ENCODE measurements at places on chromosomes 4 and X. TPM values are rescaled to one million over a fixed set of nuclear protein-coding genes. Genes with fewer than 3 reads are reported as not detected.

BANK1 gene
- 29.3 TPM for total RNA-seq

DNA sequence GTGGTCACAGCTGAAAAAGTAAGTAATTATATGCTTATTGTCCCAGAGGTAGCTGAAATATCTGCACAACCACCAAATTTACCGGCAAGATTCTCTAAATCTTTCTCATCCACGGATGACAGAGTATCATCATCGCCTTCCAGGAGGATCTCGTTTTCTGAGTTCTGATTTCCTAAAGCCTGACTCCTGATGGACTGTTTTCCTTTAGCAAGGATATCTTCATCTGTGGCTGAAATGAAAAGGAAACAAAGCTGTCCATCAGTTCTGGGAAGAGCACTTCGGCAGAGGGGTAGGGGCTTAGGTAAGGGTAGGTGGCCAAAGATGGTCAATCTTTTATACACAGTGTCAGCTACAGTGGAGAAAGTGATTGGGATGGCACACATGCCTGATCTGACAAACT lies 8.7 kb downstream of the MAB21L2 start:
- no peak overlapping the region for H3K27ac ChIP-seq
- H3K36me3 ChIP-seq, result no peaks in the 10 kb centered on the region
- no peaks in the 10 kb centered on the region for H3K4me1 ChIP-seq
- no peaks in the 10 kb centered on the region for H3K27me3 ChIP-seq
- no peak for DNase-seq

DNA sequence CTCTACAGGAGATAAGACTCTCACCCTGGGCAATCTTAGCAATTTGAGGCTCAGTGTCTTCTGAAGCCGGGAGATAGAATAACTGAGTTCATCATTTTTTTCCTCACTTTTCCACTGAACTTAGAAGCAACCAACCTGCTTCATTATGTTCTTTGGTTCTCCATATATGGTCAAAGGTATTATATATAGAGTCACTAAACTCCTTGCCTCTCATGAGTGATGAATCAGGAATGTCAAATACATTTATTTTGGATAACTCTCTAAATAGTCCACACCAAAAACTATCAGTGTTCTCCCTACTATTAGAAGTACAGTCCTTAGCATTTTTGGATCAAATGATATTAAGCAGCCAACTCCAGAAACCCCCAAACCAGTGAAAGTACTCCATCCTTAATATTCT lies 421.5 kb upstream of the EPHA5 start:
- no peaks in the 10 kb centered on the region for H3K27me3 ChIP-seq
- H3K4me1 ChIP-seq, result no peaks in the 10 kb centered on the region
- no peaks in the 10 kb centered on the region for H3K36me3 ChIP-seq
- no peak overlapping the region for H3K4me3 ChIP-seq
- no peak for DNase-seq

NXF2B gene
- total RNA-seq, result 0.39 TPM

DNA sequence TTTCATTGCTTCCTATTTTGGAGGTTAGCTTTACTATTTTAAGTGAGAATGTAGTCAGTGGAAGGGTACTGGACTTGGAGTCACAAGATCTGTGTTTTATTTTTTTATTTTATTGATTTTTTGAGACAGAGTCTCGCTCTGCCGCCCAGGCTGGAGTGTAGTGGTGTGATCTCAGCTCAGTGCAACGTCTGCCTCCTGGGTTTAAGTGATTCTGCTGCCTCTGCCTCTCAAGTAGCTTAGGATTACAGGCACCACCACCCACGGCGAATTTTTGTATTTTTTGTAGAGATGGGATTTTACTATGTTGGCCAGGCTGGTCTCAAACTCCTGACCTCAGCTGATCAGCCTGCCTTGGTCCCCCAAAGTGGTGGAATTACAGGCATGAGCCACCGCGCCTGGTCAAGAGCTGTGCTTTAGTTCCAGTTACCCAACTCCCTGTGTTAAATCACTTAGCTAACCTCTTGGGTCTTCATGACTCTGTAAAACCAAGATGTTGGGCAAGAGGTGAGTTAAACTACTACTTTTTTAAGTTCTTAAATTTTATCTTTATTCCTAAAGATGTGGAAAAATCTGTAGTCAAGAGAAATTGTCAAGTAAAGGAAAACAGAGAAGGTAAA lies 11.2 kb downstream of the USP9X start:
- no peaks in the 10 kb centered on the region for H3K36me3 ChIP-seq
- H3K27ac ChIP-seq, result no peak overlapping the region
- no peak overlapping the region for H3K4me3 ChIP-seq
- H3K27me3 ChIP-seq, result no peaks in the 10 kb centered on the region
- no peaks in the 10 kb centered on the region for H3K4me1 ChIP-seq

GRCh38 chr4:168710353-168710946 lies 213.6 kb downstream of the PALLD start:
- no peaks in the 10 kb centered on the region for H3K4me1 ChIP-seq
- no peak overlapping the region for H3K27ac ChIP-seq
- no peaks in the 10 kb centered on the region for H3K36me3 ChIP-seq
- DNase-seq, result no peak
- H3K4me3 ChIP-seq, result no peak overlapping the region
- H3K27me3 ChIP-seq, result no peaks in the 10 kb centered on the region

DNA sequence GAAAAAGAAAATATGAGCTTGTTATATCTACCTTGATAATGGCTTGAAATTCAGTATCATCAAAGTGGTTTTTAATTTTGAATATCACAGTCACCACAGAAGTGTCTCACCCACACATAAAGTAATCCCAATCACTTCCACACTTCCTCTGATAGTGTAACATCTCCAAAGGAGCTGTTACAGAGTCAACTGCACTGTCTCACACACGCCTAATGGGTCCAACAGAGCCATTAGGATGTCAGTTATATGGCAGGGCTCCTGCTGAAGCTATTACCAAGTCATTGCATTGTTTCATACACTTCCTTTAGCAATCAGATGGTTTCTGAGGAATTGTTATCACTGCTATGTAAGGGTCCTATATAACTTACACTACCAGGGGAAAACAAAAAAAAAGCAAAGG lies 432.1 kb upstream of the TEX13C start:
- H3K27ac ChIP-seq, result no peak overlapping the region
- no peaks in the 10 kb centered on the region for H3K4me1 ChIP-seq
- no peaks in the 10 kb centered on the region for H3K27me3 ChIP-seq
- H3K4me3 ChIP-seq, result no peak overlapping the region

DNA sequence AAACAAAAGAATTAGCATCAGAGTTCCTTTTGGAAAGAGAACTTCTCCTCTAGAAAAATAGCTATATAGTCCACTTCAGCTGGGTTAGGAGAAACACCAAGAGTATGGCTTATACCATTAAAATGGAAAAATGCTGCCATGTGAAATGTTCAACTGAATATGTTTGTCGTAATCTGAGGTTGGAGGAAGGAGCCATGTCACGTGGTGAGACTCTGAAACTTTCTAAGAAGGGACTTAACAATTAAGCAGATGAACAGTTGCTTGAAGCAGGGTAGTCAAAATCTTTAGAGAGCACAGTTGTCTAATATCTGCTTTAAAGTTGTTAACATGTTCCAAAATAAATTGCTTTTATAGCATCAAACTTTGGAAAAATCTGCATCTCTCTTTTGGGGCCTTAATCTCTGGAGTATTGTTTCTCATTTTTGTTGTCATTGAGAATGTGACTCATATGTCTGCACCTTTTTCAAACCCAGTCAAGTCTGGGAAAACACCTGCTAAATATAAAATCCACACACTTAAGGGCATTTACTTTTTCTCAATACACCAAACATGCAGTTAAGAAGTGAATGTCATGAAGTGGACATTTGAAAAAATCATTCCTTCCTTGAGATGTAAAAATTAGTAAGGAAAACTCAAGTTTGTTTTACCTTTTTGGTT lies 168.8 kb upstream of the PDE5A start:
- no peak overlapping the region for H3K4me3 ChIP-seq
- no peaks in the 10 kb centered on the region for H3K36me3 ChIP-seq
- DNase-seq, result no peak
- no peaks in the 10 kb centered on the region for H3K27me3 ChIP-seq
- no peak overlapping the region for H3K27ac ChIP-seq

- H3K27ac ChIP-seq, result no peak overlapping the region
- H3K27me3 ChIP-seq, result no peaks in the 10 kb centered on the region
- no peak for DNase-seq
- H3K36me3 ChIP-seq, result no peaks in the 10 kb centered on the region
- H3K4me1 ChIP-seq, result no peaks in the 10 kb centered on the region
Observed at GRCh38 chrX:18640686-18641085, 31.2 kb downstream of the RS1 start.

GRCh38 chrX:19019996-19020395 lies 36.1 kb upstream of the PHKA2 start:
- no peaks in the 10 kb centered on the region for H3K36me3 ChIP-seq
- H3K4me1 ChIP-seq, result no peaks in the 10 kb centered on the region
- no peak overlapping the region for H3K27ac ChIP-seq
- DNase-seq, result no peak
- no peak overlapping the region for H3K4me3 ChIP-seq
- H3K27me3 ChIP-seq, result no peaks in the 10 kb centered on the region

PDE6B gene
- 6.2 TPM for total RNA-seq

Data from upper lobe of left lung (tissue), 6 donors.